HFFc6 (cell line): ENCODE measurements at places on chromosomes 1 and 21. TPM values are rescaled to one million over a fixed set of nuclear protein-coding genes. Genes with fewer than 3 reads are reported as not detected.

Gene DNAJC28
- 0.82 to 1.3 TPM (median 1.1 TPM) in 3 replicates for total RNA-seq

Gene TRIM67
- not detected in 3 replicates for total RNA-seq

Gene REN
- total RNA-seq = 0.21 to 0.35 TPM in 2 of 3 replicates, not detected in the other

Gene CLCN6
- 6.2 to 9.4 TPM (median 7.3 TPM) in 3 replicates for total RNA-seq

Gene UBL4B
- total RNA-seq = 1.5 to 11.1 TPM (median 5.7 TPM) in 3 replicates

Gene DISC1
- total RNA-seq = 1.3 to 3.5 TPM (median 2.9 TPM) in 3 replicates

Gene KRTAP10-2
- total RNA-seq = not detected in 2 replicates

Gene SLX9
- total RNA-seq = 31.2 to 35.7 TPM (median 31.6 TPM) in 3 replicates

Gene RIMKLA
- total RNA-seq = not detected in 3 replicates

Gene PRKCZ
- 0.96 to 2.2 TPM (median 1.9 TPM) in 3 replicates for total RNA-seq

Gene LEMD1
- not detected in 2 replicates for total RNA-seq
